ENCODE measurements at places on chromosomes 3 and 15. TPM values are rescaled to one million over a fixed set of nuclear protein-coding genes. Genes with fewer than 3 reads are reported as not detected.

Gene TRIM71
- not detected for polyA plus RNA-seq

DNA sequence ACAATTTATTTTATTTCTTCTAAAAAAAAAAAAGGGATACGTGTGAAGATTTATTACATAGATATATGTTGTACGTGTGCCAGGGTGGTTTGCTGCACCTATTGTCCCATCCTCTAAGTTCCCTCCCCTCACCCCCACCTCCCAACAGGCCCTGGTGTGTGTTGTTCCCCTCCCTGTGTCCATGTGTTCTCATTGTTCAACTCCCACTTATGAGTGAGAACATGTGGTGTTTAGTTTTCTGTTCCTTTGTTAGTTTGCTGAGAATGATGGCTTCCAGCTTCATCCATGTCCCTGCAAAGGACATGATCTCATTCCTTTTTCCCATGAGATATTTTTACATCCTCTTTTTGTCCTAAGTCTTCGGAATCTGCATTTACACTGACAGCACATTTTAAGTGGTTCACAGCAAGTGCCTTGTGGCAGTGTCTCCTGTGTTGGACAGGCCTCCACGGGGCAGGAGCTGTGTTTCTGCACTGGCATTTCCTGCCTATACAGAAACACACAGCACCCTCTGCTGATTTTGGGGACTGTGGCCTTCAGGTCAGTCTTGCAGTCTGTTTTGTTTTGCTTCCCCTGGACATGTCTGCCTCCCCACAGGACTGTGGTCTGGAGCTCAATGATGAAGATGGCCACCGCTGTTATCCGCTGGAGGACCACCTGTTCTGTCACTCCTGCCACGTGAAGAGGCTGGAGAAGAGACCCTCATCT is 12.7 kb upstream of the SACM1L start:
- peaks cover 24% of the 10 kb centered on the region for H3K4me1 ChIP-seq
- H3K27me3 ChIP-seq, result no peaks in the 10 kb centered on the region
- peaks cover 75% of the 10 kb centered on the region for H3K36me3 ChIP-seq
- H3K27ac ChIP-seq, result peak overlapping the region; percentile 82

DNA sequence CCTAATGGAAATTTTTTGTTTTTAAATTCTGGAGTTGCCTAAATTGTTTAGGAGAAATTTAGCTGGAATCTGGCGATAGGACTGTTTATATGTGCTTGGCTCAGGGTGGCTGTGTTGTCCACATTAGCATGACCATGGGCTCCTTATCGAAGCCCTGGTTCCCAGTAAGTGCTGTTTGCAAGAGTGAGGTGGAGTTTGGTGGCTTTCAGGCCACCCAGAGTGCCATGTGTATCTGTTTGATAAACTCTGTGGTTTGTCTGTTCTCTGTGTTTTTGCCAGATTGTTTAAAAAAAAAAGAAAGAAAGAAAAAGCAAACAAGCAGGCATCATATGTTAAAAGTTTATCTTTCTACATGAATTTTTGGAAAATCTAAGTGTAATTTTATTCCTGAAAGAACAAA is 51.5 kb downstream of the PLCL2 start:
- DNase-seq, result no peak
- no peaks in the 10 kb centered on the region for H3K27me3 ChIP-seq
- no peak overlapping the region for H3K27ac ChIP-seq

DNA sequence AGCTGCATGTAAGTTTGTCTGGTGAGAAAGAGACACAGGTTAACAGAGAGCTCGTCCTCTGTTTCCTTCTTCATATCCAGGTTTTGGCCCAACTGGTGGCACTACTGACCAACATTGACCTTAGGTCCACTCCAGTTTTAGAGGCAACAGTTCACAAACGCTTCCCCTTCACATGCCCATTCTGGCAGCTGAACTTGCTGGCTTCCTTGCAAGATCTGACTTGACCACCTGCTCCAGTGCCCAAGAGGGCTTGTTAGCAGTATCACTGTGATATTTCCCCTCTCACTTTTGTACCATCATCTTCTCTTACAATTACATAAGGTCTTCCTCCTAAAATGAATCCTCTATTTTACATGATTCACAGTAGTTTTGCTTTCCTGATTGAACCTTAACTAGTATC is 71.3 kb downstream of the CNTN6 start:
- no peak for DNase-seq
- H3K27me3 ChIP-seq, result no peaks in the 10 kb centered on the region
- H3K27ac ChIP-seq, result no peak overlapping the region
- no peaks in the 10 kb centered on the region for H3K4me1 ChIP-seq
- H3K4me3 ChIP-seq, result no peak overlapping the region

Gene CCR1
- 0.49 TPM for polyA plus RNA-seq

Gene WDR76
- 0.34 TPM for polyA plus RNA-seq

Gene FAH
- polyA plus RNA-seq, result 11.3 TPM

- H3K4me1 ChIP-seq, result no peaks in the 10 kb centered on the region
- H3K27me3 ChIP-seq, result no peaks in the 10 kb centered on the region
- DNase-seq, result no peak
- H3K4me3 ChIP-seq, result no peak overlapping the region
- no peak overlapping the region for H3K27ac ChIP-seq
Observed at GRCh38 chr3:46851364-46852333, 11.6 kb downstream of the MYL3 start.

GRCh38 chr15:52013151-52013791 is 5.7 kb upstream of the MAPK6 start:
- H3K27me3 ChIP-seq, result no peaks in the 10 kb centered on the region
- peaks cover 13% of the 10 kb centered on the region for H3K4me1 ChIP-seq
- DNase-seq, result no peak
- no peak overlapping the region for H3K4me3 ChIP-seq
- no peak overlapping the region for H3K27ac ChIP-seq
- no peaks in the 10 kb centered on the region for H3K36me3 ChIP-seq

Gene GNAT1
- not detected for polyA plus RNA-seq

DNA sequence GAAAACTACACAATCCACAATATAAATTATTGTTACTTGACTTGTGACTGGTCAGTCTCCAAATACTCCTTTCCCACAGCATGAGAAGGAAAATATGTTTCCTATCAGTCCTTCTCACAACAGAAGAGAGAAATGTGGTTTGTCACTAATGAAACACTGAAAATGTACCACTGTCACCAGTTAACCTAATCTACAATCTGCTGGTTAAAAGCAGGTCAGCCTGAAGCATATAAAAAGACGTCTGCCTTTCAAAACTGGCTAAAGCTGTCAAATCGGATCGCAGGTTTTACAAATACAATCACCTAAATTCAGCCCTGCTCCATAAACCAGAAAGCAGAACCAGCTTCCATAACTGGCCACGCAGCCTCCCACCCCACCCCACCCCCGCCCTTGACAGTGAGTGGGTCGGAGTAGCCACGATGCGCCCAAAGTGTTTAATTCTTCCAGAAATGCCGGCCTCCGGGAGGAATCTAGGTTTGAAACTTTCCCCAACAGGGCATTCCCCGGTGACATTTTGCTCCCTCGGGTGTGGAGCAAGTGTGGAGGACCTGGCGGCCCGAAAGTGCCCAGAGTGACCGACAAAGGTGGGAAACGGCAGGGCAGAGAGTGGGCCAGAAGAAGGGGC is 682 bp downstream of the ETFA start:
- H3K4me1 ChIP-seq, result peaks cover 12% of the 10 kb centered on the region
- H3K27ac ChIP-seq, result peak overlapping the region; percentile 92
- H3K27me3 ChIP-seq, result no peaks in the 10 kb centered on the region

DNA sequence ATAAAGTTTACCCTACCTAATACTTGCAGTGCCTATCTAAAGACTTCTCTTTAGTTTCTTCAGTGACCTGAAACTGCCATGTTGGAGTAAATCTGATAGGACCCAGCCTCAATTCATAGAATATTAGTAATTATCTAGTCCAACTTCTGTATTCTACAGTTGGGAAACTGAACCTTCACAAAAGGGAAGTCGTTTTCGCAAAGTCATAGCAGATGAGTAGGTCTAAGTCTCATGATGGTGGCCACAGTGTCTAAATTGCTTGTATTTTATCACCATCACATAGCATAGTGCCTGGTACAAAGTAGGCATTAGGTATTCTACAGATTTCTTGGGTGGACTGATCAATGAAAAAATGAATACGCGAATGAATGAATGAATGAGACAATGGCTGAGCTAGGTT is 8.4 kb downstream of the GMNC start:
- no peak overlapping the region for H3K27ac ChIP-seq
- H3K4me3 ChIP-seq, result no peak overlapping the region
- no peaks in the 10 kb centered on the region for H3K36me3 ChIP-seq
- no peaks in the 10 kb centered on the region for H3K4me1 ChIP-seq
- no peak for DNase-seq

GRCh38 chr3:162992741-162993140 is 1496.1 kb downstream of the OTOL1 start:
- no peaks in the 10 kb centered on the region for H3K4me1 ChIP-seq
- no peak overlapping the region for H3K4me3 ChIP-seq
- H3K27ac ChIP-seq, result no peak overlapping the region
- DNase-seq, result no peak
- H3K27me3 ChIP-seq, result no peaks in the 10 kb centered on the region
- no peaks in the 10 kb centered on the region for H3K36me3 ChIP-seq

Gene CAPN3
- 214 TPM for polyA plus RNA-seq

DNA sequence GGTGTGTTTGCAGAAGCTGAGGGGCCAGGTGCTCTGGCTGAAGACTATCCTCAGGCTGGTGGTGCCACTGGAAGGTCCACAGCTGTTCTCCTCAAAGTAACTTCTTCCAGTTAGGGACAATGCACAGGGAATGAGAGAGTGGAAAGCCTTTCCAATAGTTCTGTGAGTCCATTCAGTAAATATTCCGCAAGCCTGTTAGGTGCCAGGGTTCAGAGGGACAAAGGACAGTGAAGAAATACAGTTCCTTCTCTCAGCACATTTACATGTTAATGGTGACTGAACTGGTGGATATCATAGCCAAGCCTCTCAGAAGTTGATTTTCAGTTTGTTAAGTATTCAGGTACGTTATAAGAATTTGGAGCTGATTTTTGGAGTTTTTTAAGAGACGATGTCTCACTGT is 122.5 kb downstream of the C3orf70 start:
- no peak overlapping the region for H3K4me3 ChIP-seq
- peaks cover 5% of the 10 kb centered on the region for H3K36me3 ChIP-seq
- DNase-seq, result no peak
- H3K27ac ChIP-seq, result no peak overlapping the region

DNA sequence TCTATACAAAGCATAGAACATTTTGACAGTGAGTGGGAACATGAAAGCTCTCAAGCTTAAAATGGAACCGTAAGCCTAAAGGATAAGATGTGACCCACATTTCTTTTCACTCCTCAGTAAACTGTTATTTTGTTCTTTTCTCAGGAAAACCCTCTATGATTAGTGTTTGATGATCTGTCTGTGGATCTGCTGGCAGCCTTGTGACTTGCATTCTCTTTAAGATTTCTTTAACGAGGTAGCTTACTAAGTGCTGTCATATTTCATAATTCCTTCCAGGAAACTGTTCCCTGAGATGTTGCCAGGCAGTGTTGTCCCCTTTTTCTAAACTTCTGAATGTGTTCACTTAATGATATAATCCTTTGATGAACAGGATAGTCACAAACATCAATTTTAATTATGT is 167.6 kb downstream of the PYDC2 start:
- no peak overlapping the region for H3K27ac ChIP-seq
- H3K4me1 ChIP-seq, result no peaks in the 10 kb centered on the region
- no peak for DNase-seq
- H3K36me3 ChIP-seq, result no peaks in the 10 kb centered on the region

GRCh38 chr15:90609242-90610180 is 79.8 kb downstream of the CRTC3 start:
- no peak overlapping the region for H3K4me3 ChIP-seq
- peak overlapping the region; percentile 53 for H3K27ac ChIP-seq
- H3K4me1 ChIP-seq, result no peaks in the 10 kb centered on the region
- H3K36me3 ChIP-seq, result no peaks in the 10 kb centered on the region
- DNase-seq, result no peak

DNA sequence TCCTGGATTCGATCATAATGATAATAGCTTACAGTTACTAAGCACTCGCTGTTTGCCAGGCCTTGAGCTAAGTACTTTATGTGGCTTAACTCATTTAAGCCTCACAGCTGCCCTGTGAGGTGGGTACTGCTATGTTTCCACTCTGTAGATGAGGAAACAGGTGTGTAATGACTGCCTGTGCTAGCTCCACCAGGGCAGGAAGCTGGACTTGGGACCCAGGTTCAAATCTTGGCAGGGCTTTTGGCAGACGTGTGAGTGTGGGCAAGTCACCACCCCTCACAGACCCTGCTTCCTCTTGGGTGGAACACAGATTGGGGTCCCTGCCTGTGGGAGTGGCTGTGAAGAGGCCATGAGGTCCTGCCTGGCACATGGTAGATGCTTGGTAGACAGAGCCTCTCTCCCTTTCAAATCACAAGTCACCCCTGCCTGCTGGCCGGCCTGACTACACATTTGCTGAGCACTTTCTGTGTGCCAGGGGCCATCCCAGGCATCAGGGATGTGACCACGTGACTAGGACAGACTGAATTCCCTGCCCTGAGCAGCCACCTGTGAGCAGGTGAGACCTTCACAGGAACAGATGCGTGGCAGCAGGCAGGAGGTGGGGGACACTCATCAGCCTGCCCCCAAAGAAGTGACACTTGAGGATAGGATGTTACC is 3.7 kb downstream of the EFCC1 start:
- peaks cover 8% of the 10 kb centered on the region for H3K4me1 ChIP-seq
- H3K27me3 ChIP-seq, result peaks cover 42% of the 10 kb centered on the region
- DNase-seq, result peak; percentile 53
- H3K27ac ChIP-seq, result no peak overlapping the region
- H3K36me3 ChIP-seq, result no peaks in the 10 kb centered on the region

- no peaks in the 10 kb centered on the region for H3K4me1 ChIP-seq
- H3K4me3 ChIP-seq, result no peak overlapping the region
- no peaks in the 10 kb centered on the region for H3K36me3 ChIP-seq
- no peak overlapping the region for H3K27ac ChIP-seq
- no peak for DNase-seq
- peaks cover 2% of the 10 kb centered on the region for H3K27me3 ChIP-seq
Observed at GRCh38 chr3:100825574-100825973, 116.3 kb downstream of the TFG start.

Gene ANKRD63
- not detected for polyA plus RNA-seq

Gene ACTRT3
- 3.0 TPM for polyA plus RNA-seq

All from psoas muscle (tissue), 8 donors.